ENCODE measurements at places on chromosomes 3 and 15. TPM values are rescaled to one million over a fixed set of nuclear protein-coding genes. Genes with fewer than 3 reads are reported as not detected.

IQCF5 gene
- not detected for total RNA-seq

C3orf52 gene
- 0.32 TPM for total RNA-seq

C3orf49 gene
- not detected for total RNA-seq

EPHB3 gene
- total RNA-seq = 1.2 TPM

MED12L gene
- total RNA-seq = 0.43 TPM

TRAT1 gene
- total RNA-seq = 3.7 TPM

DNA sequence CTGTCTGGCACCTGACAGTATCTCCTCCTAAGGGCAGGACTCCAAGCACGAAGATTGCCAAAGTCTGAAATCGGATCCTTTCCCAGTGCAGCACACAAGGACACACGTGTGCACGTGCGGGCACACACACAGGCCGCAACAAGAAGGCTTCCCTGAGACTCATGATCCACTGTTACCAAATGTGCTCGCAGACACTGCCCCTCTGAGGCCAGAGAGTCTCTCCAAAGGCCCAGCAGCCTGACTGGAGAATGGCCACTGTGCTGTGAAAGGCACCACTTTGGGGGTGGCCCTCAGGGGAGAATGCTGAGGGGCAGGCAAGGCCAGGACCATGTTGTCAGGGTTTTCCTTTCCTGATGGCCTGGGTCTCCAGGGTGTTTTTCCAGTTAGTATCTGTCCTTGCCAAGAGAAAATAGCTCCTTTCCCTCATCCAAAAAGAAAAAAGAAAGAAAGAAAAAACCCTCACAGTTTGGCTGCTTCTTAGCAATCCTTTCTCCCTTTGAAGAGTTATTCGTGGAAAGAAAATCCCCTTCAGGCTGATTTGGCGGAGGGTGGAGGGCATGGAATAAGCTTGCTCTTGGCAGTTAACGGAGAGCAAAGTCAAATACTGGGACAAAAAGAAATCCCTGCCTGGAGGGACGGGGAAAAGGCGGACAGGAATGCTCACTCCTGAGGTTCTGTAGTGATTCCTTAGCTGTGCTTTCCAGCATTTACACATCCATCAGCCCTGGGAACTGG, 112.2 kb upstream of the ETV5 start:
- no peak overlapping the region for H3K4me3 ChIP-seq
- H3K36me3 ChIP-seq = no peaks in the 10 kb centered on the region
- H3K4me1 ChIP-seq = peaks cover 3% of the 10 kb centered on the region
- no peaks in the 10 kb centered on the region for H3K27me3 ChIP-seq
- DNase-seq = no peak

DNA sequence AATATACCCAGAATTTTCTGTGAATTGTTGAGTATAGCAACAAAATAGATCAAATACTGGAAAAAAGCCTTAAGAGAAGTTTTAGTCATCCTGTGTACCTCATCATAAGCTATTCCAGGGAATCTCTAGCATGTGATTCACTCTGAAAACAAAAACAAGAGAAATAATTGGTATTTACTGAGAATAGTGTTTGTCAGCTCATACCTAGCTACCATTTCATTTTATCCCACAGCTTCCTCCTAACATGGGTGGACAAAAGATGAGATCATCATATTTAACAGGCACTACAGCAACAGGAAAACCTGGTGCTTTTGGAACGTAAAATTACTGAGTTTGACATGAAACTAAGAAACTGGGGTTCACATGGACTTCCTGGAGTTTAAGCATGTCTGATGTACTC, 753.5 kb upstream of the NECTIN3 start:
- H3K36me3 ChIP-seq = no peaks in the 10 kb centered on the region
- H3K27me3 ChIP-seq = no peaks in the 10 kb centered on the region
- no peak overlapping the region for H3K27ac ChIP-seq
- no peak overlapping the region for H3K4me3 ChIP-seq
- H3K4me1 ChIP-seq = no peaks in the 10 kb centered on the region

DNA sequence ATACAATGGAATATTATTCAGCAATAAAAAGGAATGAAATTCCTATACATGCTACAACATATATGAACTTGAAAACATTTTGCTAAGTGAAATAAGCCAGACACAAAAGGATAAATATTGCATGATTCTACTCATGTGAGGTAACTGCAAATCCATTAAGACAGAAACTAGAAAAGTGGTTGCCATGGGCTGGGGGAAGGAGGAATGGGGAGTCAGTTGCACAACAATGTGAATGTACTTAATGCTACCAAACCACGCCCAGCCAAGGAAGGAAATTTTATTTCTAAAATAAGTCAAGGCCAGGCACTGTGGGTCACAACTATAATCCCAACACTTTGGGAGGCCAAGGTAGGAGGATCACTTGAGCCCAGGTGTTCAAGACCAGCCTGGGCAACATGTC, 9.8 kb upstream of the GMPPB start:
- H3K4me1 ChIP-seq = no peaks in the 10 kb centered on the region
- H3K36me3 ChIP-seq = peaks cover 72% of the 10 kb centered on the region
- no peak overlapping the region for H3K27ac ChIP-seq
- H3K27me3 ChIP-seq = no peaks in the 10 kb centered on the region
- H3K4me3 ChIP-seq = no peak overlapping the region

DNA sequence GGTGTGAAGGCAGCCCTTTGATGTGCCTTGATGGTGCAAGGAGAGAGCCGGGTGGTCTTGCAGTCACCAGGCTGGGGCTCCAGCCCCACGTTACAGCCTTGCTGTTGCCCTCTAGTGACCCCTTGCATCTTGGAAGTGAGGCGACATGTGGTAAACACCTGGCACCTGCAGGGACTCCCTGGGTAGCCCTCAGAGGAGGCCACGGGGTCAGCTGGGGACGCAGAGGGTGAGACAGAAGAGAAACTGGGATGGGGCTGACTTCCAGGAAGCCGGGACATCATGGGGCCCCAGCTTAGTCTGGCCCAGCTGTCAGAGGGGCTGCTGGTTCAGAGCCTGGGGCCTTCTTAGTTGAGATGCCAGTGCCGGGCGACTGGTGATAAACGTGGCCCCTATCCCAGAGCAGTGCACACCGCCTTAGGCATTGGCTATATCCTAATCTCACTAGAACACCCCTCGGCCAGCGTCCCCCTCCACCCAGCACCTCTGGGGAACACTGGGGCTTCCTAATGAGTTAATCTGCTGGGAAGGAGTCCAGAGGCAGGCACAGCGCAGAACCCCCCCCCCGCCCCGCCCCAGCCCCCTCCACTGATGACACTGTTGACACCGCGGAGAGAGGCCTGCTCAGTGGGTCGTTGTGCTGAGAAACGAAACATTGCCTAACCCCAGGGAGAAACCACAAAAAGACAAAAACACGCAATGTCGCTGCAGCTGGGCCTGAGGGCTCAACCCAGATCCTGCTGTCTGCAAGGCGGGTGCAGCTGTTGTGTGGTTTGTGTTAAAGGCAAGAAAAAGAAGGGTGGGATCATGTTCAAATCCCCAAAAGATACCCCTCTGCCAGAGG, 60.5 kb upstream of the KLF13 start:
- H3K27me3 ChIP-seq = no peaks in the 10 kb centered on the region
- H3K4me3 ChIP-seq = no peak overlapping the region
- H3K27ac ChIP-seq = no peak overlapping the region
- no peaks in the 10 kb centered on the region for H3K4me1 ChIP-seq
- no peak for DNase-seq

- H3K27ac ChIP-seq = no peak overlapping the region
- no peak for DNase-seq
- no peaks in the 10 kb centered on the region for H3K27me3 ChIP-seq
- no peaks in the 10 kb centered on the region for H3K36me3 ChIP-seq
- H3K4me3 ChIP-seq = no peak overlapping the region
Measured at GRCh38 chr3:89306540-89306939, 199.1 kb downstream of the EPHA3 start.

- DNase-seq = no peak
- H3K4me3 ChIP-seq = no peak overlapping the region
- no peaks in the 10 kb centered on the region for H3K27me3 ChIP-seq
- H3K36me3 ChIP-seq = no peaks in the 10 kb centered on the region
- no peaks in the 10 kb centered on the region for H3K4me1 ChIP-seq
Measured at GRCh38 chr3:58375254-58375653, 42.6 kb downstream of the PXK start.

Measured in ascending aorta (tissue), 2 donors.